HEK293T (cell line): ENCODE measurements at places on chromosomes 1 and 21.

GRCh38 chr1:217331698-217332097, 299.2 kb downstream of the GPATCH2 start:
- no peak for DNase-seq

DNA sequence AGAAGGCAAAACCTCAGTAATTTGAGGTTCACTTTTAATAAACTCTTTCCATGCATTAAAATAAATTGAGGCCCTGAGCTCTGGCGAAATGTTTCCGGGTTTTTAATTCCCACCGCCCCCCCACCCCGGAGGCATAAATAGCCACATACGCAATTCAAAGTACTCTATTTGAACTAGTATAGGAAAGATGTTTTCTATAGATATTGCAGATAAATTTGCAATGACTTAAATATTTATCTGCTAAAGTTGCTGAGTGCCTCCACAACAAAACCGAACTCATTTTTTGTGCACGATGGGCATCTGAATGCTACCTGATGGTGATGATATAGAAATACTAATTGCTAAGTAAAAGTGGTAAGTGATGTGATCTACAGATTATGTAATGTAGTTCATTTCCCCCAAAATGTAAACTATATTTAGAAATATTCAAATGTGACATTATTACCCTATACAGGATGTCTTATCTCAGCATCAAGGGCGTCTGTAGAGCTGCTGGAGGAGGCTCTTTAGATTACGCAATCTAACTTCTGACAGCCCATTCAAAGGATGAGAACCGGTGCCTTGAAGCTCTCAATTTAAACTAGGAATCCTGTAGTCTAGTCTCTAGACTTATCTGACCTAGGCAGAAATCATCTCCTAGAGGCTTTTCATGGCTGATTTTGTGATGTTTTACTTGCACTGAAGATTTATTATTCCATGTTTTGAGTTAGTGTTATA, 8.5 kb downstream of the IRF2BP2 start:
- no peak for DNase-seq

- DNase-seq, result no peak
These were observed 38.5 kb upstream of the ENAH start for GRCh38 chr1:225691377-225691776.

DNA sequence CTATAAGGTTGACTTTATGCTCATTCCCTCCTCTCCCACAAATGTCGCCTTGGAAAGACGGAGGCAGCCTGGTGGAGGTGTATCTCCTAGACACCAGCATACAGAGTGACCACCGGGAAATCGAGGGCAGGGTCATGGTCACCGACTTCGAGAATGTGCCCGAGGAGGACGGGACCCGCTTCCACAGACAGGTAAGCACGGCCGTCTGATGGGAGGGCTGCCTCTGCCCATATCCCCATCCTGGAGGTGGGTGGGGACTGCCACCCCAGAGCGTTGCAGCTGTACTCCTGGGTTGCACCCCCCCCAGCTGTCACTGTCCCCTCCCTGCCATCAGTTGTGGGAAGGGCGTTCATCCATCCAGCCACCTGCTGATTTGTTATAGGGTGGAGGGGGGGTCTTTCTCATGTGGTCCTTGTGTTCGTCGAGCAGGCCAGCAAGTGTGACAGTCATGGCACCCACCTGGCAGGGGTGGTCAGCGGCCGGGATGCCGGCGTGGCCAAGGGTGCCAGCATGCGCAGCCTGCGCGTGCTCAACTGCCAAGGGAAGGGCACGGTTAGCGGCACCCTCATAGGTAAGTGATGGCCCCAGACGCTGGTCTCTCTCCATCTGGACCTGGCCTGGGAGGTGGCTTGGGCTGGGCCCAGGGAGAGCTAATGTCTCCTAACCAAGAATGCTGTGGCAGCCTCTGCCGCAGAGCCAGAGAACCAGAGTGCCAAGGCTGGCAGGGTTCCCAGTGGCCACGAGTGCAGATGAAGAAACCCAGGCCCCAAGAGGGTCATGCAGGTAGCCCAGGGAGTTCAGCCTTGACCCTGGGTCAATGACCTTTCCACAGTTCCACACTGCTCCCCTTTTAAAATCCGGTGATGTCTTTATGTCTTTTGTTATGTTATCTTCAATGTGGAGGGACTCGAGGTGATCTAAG, 13.1 kb downstream of the PCSK9 start:
- DNase-seq, result no peak

DNA sequence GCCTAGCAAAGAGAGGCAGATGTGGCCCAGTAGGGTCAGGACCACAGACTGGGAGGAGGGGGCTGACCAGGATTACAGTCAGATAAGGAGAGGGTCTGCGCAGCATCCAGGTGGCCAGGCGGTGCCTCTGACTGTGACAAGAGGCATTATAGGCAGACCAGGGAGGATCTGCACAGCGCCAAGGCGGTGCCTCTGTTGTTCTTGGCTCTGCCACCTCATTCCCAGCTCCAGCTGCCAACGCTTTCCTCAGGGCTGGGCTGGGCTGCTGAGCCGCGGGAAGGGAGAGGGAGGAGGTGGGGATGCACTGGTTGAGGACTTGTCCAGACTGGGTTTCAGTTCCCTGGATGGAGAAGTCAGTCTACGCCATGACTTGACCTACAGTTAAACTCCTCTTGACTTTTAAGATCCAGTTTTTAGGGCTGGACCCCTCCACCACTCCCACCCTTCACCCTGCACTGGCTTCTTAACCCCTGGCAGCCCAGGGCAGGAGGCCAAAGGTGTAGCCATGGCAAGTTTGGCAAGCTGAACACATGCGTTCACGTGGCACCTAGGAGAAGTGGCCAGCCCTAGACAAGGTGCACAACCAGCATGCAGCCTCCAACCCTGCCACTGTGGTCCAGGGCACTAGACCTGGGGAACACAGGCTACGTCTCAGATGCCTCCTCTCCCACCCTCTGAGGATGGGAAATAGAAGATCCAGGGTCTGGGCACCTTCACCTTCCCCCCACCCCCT, 4.5 kb upstream of the CRABP2 start:
- DNase-seq, result no peak

DNA sequence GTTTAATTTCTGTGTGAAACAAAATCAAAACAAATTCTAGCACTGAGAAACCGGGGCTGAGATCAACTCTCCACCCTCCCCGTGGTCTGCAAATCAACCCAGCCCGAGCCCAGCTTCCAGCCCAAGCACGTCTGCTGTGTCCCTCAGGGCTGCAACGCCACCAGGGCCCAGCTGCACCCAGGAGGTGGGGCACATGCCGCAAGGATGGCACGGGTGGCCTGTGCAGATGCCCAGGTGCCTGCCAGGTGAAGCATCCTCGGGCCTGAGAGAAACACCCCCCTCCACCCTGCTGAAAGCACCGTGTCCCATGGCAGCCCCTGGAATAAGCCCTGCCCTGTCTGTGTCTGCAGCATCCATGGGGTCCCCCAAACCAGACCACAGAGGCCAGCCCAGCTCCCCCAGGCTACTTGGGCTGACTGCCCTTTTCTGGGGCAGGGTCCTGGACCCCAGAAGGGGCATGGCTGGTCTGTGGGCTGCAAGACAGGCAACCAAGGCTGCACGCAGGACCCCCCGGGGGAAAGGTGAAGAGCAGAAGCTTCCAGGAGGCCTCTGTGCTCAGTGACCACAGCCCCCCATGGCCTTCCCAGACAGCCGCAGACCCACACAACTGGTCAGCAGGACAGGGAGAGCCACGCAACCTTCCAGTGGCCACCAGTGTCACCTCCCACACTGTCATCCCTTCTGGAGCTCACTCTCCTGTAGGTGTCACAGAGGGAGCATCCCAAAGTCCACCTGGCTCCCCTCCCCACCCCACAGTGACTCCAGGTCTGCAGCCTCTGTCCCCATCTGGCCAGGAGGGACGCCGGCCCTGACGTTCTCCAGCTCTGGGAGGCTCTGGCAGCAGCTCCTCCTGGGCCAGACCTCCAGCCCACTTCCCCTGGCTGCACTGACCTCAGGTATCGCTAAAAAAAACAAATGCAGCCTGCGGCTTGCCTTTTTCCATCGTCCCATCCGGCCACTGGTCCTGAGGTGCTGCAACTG, 7.7 kb downstream of the WNT9A start:
- DNase-seq, result no peak

- DNase-seq, result no peak
These were observed 62.3 kb upstream of the HIVEP3 start for GRCh38 chr1:41980827-41981653.

- no peak for DNase-seq
These were observed 18.6 kb upstream of the RASAL2 start for GRCh38 chr1:178075333-178075732.

GRCh38 chr1:113003751-113004690, 48.0 kb upstream of the SLC16A1 start:
- DNase-seq, result no peak

- DNase-seq, result no peak
These were observed 180.7 kb downstream of the ZBTB18 start for GRCh38 chr1:244231572-244232315.

DNA sequence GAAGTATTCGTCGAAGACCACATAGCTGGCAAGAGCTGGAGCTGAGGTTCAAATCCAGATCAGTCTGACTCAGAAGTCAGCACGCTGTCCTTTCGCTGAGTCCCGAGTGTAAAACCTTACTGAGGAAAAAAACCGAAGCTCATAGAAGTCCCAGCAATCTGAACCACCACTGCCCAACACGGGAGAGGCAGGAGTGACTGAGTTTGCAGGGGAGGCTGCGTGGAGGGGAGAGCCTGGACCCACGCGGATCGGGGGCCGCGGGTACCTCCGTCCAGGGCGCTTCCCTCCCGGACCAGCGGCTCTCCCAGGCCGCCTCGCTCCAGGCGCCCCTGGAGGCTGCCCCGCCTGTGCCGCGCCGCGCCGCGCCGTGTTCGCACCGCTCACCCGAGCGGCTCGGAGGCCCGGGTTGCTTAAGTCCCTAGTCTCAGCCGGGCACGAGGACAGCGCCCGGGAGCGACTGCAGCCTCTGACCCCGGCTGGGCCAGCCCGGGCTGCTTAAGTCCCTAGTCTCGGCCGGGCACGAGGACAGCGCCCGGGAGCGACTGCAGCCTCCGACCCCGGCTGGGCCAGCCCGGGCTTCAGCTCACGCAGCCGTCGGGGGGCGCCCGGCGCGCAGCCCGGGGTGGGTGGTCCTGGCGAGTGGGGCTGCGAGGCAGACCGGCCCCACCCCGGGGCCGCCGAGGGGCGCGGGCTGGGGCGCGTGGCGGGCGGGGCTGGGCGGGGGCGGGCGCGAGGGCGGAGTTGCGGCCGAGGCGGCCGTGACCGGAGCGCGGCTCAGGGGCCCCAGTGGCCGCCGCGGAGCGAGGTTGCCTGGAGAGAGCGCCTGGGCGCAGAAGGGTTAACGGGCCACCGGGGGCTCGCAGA, at the start of gene ADAMTSL4:
Gene ADAMTSL4 (plus strand): TSS at position 777 of the 864 bp plus-strand sequence. CDS start 2,881 bp downstream, outside the sequence.
- peak; percentile 78 for DNase-seq

- DNase-seq, result no peak
These were observed 11.1 kb upstream of the TNFRSF14 start for GRCh38 chr1:2544875-2545640.

- DNase-seq, result no peak
These were observed 12.2 kb downstream of the CELSR2 start for GRCh38 chr1:109261578-109261977.

GRCh38 chr1:22756125-22756735, 45.6 kb downstream of the EPHB2 start:
- no peak for DNase-seq

DNA sequence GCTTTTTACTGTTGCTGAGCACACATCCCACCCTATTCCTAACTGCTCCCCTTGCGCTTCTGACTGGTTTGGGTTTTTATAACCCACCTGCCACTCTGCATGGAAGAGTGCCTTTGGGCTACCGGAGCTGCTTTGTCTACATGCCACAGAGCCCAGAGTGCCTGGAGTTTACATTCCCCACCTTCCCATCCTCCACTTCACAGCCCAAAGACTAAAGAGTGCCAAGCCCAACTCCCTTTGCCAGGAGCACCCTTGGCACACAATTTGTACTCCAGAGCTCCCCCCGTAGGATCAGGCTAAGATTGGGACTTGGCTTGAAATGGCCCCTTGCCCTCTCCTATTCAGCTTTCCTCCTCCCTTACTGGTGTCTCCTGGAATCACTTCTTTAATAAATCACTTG, 63.3 kb downstream of the LHX9 start:
- DNase-seq, result no peak

- no peak for DNase-seq
These were observed 138.3 kb downstream of the FOXD2 start for GRCh38 chr1:47575855-47576757.

- DNase-seq, result no peak
These were observed 5.5 kb downstream of the RIPK4 start for GRCh38 chr21:41761211-41761933.

DNA sequence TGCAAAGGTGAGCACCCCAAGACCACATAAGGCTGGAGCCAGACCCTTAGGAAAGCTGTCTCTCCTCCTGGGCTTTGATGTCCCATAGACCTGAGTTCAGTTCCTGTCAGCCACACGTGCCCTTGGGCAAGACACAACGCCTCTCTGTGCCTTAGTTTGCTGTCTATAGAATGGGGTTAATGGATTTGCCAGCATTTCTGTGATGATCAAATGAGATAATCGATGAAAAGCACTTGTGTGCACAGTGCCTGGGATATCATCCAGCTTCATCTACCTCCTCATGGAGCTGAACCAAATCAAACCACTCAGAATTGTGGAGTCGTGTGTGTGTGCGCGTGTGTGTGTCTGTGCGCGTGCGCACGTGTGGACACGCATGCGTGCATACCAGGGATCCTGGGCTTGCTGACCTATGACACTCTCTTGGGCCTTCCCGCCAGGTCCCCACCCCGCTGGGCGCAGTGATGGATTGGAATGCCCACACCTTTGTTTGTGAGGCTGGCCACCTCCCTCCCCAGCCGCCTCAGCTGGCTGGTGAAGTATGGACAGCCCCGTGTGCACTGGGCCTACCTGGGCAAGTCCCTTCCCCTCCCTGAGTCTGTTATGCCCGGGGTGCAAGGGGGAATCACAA, 5.2 kb downstream of the TTC22 start:
- DNase-seq, result no peak

DNA sequence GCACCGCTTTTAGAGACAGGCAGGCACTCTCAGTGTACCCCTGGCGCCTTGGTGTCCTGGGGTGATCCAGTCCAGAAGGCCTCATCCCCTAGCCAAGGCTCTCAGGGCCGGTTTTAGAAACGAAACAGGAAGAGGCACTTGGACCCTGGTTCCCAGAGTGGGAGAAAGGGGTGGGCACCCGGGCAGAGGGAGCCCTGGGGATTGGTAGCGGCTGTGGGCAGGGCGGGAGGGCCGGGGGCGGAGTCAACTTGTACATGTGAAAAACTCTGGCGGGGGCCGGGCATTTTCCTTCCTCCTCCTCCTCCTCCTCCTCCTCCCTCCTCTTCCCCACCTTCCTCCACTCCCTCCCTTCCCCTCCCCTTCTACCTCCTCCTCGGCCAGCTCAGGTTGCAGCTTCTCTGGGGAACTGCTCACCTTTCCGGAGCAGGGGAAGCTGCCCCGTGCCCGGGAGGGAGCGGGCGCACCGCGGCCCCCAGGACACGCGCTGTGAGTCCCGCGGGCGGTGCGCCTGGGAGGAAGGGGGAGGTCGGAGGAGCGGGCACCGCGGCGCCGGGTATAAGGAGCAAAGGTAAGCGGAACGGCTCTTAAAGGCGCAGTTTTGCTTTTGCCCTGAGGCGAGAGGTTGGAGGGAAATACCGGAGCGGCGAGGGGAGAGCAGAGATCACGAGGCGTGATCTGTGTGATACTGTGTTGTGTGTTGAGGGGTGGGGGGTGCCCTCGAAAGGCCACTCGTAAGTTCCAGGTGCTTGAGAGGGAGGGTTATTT, at the start of gene CDK18:
Gene CDK18 (plus strand): TSS at position 359 of the 765 bp plus-strand sequence. CDS start 18,499 bp downstream, outside the sequence.
- peak; percentile 75 for DNase-seq

GRCh38 chr1:209155546-209155945, 428.0 kb upstream of the CAMK1G start:
- DNase-seq, result no peak

- DNase-seq, result no peak
These were observed 9.4 kb upstream of the MFAP2 start for GRCh38 chr1:16989676-16990391.
